Choroid plexus epithelial cell (primary cell): ENCODE measurements at places on chromosomes 7 and 10.

- DNase-seq = peak; percentile 41
Measured at GRCh38 chr7:92496876-92497275, 19.1 kb upstream of the ERVW-1 start.

GRCh38 chr10:123527151-123527550 lies 139.0 kb upstream of the GPR26 start:
- no peak for DNase-seq

DNA sequence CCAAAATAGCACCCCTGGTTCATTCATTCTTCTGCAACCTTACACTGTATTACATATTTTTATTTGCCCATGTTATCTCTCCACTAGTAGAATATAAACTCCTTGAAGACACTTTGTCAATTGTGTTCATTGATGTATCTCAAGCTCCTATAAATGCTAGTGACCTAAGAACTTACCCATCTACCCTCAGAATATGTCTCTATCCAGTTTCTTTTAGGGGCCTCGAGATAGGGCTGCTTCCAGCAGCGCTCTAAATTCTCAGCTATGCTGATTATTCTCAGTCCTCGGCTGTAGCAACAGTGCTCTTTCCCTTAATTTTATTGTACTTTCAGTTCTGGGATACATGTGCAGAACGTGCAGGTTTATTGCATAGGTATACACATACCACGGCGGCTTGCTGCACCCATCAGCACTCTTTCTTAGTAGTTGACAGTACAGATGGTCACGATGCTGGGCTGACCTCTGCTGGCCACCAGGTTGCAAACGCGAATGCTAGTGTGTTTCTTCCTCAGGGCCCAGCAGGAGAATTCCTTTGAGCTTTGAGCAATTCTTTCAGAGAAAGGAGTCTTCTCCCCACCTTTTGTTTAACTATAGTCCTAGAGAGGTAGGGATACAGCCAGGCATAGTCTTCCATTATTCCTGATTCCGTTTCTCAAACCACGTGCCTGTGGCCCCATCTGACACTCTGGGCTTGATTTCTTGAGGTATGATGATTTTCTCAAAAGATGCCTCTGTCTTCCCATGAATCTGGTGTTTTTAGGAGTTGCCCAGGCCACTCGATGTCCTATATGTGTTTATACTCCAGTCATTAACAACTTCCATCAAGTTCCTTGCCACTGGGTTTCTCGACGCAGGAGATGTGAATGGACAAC lies 49.1 kb upstream of the CDC14C start:
- DNase-seq = peak; percentile 62

- no peak for DNase-seq
Measured at GRCh38 chr10:34153663-34154382, 661.3 kb downstream of the PARD3 start.

GRCh38 chr10:109933984-109934565 lies 10.8 kb upstream of the XPNPEP1 start:
- peak; percentile 63 for DNase-seq

- DNase-seq = no peak
Measured at GRCh38 chr7:7959979-7960670, 8.5 kb upstream of the GLCCI1 start.
